ENCODE measurements at places on chromosomes 4 and X. TPM values are rescaled to one million over a fixed set of nuclear protein-coding genes. Genes with fewer than 3 reads are reported as not detected.

DNA sequence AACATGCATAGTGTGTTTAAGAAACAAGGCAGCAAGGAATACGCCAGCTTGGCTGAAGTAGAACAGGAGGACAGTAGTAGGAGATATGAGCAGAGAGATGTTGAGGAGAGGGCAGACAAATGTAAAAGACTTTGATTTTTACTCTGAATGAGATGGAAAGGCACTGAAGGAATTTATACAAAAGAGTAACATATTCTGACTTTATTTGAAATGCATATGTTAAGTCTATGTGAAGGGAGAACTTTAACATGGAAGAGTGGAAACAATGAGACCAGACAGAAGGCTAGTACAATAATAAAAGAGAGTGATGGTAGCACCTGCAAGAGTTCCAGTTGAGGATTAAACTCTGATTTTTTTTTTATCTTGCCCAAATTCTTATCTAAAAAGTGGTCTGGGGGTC is 176.2 kb upstream of the CENPE start:
- no peak for DNase-seq

DNA sequence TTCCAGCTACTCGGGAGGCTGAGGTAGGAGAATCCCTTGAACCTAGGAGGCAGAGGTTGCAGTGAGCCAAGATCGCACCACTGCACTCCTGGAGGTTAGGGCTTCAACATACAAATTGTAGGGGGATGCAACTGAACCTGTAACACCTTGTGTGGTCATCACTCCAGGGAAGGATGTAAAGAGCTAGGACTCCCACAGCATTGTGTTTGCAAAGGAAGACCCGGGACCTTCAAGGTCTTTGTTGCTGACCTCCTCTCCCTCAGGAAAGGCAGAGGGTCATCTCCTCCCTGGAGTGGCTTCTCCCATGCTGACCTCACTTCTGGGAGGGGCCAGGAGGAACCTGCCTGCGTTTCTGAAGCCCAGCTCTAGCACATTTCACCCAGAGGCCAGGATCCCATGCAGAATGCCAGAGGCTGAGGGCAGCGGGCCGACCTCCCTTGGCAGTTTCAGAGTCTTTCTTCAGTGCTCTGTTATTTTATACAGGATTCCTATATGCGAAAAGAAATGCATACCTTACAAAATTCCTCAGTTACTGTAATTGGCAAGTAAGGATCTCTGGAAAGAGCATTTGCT is 80.2 kb downstream of the HTRA3 start:
- DNase-seq = no peak

GRCh38 chr4:98046665-98047064 is 96.6 kb downstream of the STPG2 start:
- no peak for DNase-seq

GRCh38 chr4:73822812-73823504 is 13.5 kb upstream of the CXCL6 start:
- DNase-seq = no peak

GRCh38 chrX:43589735-43590134 is 66.4 kb upstream of the MAOA start:
- DNase-seq = peak; percentile 57

GRCh38 chr4:177163532-177163931 is 146.1 kb upstream of the NEIL3 start:
- DNase-seq = no peak

- no peak for DNase-seq
These were observed 15.4 kb downstream of the CDKL5 start for GRCh38 chrX:18440835-18441234.

GRCh38 chr4:52823702-52824092 is 38.4 kb upstream of the RASL11B start:
- no peak for DNase-seq

DNA sequence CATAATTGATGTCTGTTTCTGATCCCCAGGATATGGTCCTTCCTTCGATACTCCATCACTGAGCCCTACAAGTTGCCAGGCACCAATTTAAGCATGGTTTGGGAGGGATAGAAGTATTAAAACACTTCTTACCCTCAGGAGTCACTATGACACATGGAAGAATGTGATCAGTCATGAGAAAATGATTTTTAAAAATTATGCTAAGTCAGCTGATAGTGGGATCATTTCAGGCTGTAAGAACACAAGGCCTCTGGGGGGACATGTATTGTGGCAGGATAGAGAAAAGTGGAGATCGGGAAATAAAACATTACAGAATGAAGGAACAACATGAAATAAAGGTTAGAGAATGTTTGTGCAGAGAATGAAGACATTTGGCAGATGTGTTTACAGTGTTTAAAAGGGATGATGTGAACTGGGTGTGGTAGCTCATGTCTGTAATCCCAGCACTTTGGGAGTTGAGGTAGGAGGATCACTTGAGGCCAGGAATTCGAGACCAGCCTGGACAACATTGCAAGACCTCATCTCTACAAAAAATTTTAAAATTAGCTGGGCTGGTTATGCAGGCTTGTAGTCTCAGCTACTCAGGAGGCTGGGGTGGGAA is 64.0 kb downstream of the ELOVL6 start:
- no peak for DNase-seq

DNA sequence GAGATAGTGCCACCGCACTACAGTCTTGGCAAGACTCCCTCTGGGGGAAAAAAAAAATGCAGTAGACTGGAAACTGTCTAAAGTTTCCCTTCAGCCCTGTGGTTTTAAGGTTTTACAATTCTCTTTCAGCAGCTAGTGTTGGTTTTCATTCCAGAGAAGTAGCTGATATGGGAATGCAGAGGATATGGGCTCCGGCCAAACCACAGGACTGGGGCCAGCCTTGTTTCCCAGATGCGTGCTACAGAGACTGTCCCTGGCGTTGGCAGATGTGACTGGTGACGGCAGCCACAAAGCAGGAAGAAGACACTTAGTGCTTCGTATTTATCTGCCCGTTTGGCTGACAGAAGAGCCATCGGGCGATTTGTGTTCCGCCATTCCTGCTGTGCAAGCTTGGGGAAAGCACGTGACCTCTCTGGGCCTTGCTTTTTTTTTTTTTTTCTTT is 43.2 kb downstream of the ZBTB49 start:
- peak; percentile 45 for DNase-seq

- DNase-seq = no peak
These were observed 163.2 kb downstream of the DCK start for GRCh38 chr4:71156616-71157015.

DNA sequence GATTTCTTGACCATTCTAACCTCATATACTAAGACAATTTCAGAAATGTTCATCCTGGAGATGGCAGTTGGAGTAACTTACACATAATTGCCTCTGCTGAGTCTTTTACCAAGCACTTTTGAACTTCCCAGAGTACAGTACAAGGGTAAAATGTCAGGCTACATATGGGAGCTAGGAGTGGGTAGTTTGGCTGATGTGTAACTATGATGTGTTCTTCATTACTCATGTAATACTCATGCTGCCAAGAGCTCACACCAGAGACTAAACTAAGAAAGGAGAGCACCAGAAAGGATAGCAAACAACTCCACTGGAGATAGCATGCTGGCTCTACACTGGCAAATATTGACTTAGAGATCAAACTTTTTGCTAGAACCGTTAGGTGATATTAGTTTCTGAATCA is 194.0 kb downstream of the PDGFRA start:
- no peak for DNase-seq

DNA sequence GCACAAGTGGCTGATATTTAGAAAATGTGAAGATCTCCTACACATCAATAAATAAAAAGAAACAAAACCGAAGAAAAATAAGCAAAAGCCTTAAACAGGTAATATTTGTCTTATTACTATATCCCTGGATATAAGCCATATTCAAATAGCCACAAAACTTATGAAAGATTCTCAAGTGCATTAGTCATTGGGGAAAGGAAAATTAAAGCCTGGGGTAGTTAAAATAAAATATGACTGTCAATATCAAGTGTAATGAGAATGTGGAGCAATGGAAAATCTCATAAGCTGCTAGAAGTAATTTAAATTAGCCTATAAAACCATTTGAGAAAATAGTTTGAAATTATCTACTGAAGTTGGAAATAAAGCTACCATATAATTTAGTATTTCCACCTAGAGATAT is 399.9 kb downstream of the GASK1B start:
- no peak for DNase-seq

DNA sequence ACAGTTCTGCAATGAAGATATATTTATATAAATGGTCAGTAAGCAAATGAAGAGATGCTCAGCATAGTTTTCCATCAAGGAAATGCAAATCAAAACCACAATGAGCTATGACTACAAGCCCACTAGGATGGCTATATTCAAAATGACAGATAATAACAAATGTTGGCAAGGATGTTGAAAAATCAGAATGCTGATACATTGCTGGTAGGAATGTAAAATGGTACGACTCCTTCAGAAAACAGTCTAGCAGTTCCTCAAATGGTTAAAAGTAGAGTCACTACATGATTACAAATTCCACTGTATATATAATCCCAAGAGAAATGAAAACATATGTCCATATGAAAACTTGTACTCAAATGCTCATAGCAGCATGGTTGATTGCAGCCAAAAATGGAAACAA is 425.0 kb upstream of the ATOH1 start:
- DNase-seq = no peak

- no peak for DNase-seq
These were observed 75.8 kb upstream of the ATP6AP2 start for GRCh38 chrX:40504801-40505605.

DNA sequence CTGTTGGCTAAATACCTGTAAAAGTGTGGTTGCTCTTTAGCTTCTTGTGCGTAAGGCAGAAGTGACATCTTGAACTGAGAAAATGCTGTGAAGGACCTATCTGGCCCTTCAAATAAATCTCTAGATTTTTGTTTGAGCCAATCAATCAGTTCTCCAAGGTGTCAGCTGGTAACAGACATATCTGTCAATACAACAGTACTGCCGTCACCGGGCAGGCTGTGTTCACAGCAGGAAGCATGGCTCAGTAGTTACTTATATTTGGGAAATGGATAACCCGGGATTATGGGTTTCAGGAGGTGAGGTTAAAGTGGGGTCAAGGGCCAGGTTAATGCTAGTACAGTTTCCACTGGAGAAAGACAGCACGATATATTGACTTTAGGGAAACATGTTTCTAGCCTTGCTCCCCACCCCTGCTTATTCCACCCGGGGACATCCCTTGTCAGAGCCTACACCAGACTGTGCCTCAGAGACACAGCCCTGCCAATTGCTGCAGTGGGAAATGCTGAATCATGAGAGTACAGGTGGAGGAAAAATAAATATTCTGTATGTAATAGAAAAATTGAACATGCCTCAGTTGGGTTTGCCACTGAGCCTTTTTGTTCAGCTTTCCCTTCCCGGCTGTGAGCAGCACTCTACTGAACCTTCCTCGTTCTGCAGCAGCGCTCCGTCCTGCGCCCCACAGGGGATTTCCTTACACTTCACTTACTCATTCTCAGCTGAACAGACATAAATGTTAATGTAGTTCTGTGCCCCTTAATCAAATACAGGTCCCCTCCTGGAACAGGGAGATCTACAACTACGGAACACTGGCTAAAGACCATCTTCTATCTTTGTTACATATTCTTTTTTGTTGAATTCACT is 121.1 kb downstream of the MGST2 start:
- DNase-seq = no peak

DNA sequence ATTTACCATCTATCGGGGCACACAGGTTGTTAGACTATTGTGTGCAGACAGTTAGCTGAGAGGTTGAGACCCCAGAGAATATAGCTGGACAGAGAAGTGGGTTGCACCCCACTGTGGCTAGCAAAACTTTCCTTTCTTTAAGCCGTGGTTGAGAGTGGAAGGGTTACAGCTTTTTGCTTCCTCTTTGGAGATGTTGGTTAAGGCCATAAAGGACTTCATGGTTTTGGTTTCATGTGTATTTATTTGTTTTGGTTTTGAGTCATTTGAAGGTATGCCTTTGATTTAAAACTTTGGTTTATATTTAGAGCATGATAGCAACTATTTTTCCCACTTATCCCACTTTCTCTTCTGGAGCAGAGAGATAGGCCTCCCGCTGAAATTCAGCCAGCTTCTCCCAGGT is 274.3 kb upstream of the IL1RAPL1 start:
- no peak for DNase-seq

DNA sequence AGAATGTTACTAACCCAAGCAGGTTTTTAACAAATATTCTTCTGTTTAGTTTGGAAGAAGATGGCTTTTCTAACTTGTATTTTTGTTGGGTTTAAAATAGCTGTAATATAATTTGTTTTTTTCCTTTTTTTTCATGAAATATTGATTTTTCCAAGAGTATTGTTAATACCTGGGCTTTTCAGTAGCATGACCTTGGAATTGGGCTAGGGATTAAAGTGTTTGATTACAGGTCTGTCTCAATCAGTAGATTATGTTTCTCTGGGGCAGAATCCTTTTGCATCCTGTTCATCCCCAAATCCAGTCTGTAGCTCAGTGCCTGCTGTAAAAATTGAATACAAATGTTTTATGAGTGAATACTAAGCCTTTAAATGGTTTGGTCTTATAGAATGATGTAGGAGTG is 479.8 kb downstream of the RAPGEF2 start:
- DNase-seq = no peak

DNA sequence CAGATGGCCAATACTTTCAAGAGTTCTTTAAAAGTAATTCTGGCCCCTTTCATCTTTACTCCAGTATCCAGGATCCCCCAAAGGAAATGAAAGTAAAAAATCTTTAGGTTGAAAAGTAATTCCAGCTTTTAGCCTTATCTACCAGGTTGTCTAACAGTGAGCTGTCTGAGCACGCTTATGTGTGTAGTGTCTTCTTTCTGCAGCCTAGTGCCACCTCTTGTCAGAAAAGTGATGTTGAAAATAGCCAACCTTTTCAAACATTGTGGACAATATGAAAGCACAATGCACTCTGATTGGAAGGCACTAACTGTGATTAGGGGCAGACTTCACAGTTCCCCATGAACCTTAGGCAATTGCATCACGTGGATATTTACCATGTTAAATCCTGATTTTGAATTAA is 92.1 kb downstream of the RELL1 start:
- DNase-seq = no peak

GRCh38 chr4:153519687-153520086 is 53.5 kb downstream of the TMEM131L start:
- DNase-seq = no peak

DNA sequence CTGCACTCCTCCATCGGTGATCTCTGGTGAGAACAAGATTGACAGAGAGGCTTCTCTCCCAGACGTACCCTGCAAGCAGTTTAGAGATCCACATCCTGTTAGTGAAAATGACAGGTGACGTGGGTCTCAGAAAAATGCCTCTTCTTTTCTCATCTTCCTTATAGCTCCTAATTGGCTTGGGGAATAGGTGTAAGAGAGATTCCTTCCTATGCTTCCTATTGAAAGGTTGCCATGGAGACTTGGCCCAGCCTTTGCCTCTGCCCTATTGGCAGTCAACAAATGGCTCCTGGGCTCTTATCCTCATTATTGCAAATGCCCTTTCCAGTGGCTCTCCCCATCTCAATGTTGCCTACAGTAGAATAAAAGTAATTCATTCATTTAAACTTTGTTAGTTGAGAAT is 26.5 kb upstream of the DGKK start:
- no peak for DNase-seq

- DNase-seq = no peak
These were observed 18.7 kb downstream of the CHM start for GRCh38 chrX:86028681-86029080.

AWAT2 gene
- total RNA-seq = not detected

RAB9B gene
- 0.58 TPM for total RNA-seq

TRPC5OS gene
- not detected for total RNA-seq

LINC00632 gene
- 105 TPM for total RNA-seq

G6PD gene
- 24.3 TPM for total RNA-seq

PNCK gene
- total RNA-seq = 0.67 TPM

SOD3 gene
- total RNA-seq = 101 TPM

CT45A5 gene
- not detected for total RNA-seq

PROM1 gene
- 49.5 TPM for total RNA-seq

TENM3 gene
- total RNA-seq = 3.8 TPM

All from lung (tissue), 17 donors.